ENCODE measurements at places on chromosomes 11 and 22.

GRCh38 chr11:74442636-74443035 lies 24.7 kb downstream of the KCNE3 start:
- no peak for DNase-seq

GRCh38 chr11:44760917-44761550 lies 34.3 kb downstream of the TSPAN18 start:
- DNase-seq, result no peak

DNA sequence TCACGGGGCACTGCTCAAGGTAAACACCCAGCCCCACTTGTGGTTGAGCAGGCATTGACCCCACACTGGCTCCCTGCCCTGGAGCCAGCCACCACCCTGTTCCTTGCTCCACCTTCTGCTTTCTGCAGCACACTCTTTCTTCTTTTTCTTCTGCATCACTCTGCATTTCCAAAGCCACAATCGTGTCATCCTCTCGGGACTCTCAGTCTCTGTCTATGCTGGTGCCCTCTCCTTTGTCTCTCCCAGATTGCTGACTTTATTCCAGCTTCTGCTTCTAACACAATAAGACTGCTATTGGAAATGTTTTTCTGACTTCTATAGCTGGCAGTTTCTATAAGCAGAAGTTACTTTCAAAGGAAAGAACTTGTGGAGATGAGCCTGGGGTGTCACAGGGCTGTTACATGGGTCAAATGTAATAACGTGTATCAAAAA lies 14.4 kb downstream of the GRAP2 start:
- no peak for DNase-seq

DNA sequence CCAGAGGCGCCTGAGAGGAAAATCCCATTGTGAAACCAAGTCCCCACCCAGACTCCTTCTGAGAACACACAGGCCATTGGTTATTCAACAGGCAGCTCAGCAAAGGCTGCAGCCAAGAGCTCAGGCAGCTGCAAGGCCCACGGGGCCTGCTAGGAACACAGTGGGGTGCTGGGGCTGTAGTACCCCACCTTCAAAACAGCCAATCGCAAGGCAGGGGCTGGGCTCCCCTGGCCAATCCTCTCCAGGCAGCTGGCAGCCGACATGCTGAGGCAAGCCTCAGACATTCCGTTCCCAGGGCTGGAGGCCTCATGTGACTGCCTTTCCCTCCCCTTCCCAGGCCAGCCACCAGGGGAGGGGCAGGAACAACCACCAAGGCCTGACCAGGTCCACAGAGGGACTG lies 6.6 kb downstream of the PRODH start:
- DNase-seq, result no peak

GRCh38 chr22:48712558-48713271 lies 1115.0 kb downstream of the BRD1 start:
- no peak for DNase-seq

GRCh38 chr11:35658020-35658948 lies 4.3 kb upstream of the TRIM44 start:
- DNase-seq, result no peak

DNA sequence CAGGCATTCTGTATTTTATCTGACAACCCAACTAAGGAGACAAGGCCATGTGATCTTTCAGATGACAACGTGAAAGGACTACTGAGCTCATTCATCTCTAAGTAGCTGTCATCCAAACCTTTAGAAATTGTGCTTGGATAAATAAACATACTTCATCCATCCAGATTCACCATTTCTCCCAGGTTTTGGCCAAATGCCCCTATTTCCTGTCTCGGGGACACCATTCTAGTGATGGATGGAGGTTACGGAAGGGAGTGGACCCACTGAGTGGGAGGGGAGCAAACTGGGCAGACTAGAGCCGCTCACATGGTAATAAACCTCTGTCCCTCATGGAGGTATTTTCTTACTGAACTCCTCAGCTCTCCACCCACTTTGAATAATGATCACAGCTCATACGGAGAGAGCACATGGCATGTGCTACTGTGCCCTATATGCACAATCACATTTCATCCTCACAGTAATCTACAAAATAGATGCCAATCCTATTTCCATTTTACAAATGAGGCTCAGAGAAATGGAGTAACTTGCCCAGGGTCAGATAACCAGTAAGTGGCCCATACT lies 114.4 kb downstream of the SLC1A2 start:
- DNase-seq, result no peak

DNA sequence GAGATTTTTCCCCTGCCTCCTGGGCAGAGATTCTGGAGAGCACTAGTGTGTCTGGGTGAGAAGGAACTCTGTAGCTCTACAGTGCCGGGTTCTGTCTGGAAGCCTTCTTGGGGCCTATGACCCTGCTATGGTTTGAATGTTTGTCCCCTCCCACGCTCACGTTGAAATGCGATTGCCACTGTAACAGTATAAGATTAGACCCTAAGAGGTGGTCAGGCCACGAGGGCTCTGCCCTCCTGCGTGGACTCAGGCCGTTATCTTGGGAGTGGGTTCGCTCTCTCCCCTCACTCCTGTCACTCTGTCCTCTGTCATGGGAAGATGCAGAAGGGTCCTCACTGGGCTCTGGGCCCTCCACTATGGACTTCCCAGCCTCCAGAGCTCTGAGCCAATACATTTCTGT lies 3.5 kb downstream of the AP5B1 start:
- DNase-seq, result no peak

- no peak for DNase-seq
These were observed 1413.3 kb downstream of the TBC1D22A start for GRCh38 chr22:48175721-48176120.

All from Kasumi-1 (cell line).